Activated CD8-positive, alpha-beta memory T cell treated with anti-CD3 and anti-CD28 coated beads, Interleukin-2, amount 50 U/mL, for 48 hours (primary cell): ENCODE measurements at places on chromosomes 5 and 9.

- no peak for DNase-seq
Measured at GRCh38 chr5:161058781-161059180, 206.8 kb upstream of the ATP10B start.

GRCh38 chr5:6682239-6682638 is 31.0 kb upstream of the TENT4A start:
- no peak for DNase-seq

DNA sequence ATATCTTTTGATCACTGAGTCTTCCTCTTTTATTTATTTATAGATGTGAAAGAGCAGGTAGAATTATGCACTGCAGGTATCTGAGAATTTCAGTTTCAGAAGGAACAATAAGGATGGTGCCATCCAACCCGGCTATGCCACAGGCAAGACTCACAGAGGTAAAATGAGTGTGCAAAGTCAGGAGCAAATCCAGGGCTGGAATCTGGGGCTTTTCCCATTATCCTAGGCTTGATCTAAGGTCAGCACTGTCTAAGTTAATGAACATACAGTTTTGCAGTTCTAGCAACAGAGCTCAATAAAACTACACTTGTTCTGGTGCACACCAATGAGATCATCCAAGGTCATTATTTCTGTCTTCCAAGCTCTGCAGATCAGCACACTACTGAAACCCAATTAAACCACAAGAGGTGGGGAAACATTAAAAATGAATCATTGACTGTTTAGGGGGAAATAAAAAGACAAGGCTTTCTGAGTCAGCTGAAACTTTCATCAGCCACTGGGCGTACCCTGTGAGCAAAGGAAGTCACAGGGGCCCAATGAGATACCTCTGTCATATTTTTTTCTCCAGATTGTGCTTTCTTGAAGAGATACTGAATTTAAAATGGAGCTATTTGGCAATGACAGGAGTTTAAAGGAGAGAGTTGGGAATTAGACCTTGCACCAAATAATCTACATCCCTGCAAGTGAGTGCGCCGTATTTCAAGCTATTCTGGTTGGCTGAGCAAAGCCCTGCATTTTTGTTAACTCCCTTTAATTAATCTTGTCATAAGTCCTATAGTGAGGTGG is 662.2 kb upstream of the ZNF608 start:
- no peak for DNase-seq

- DNase-seq: no peak
Measured at GRCh38 chr9:132348676-132349075, 6.1 kb downstream of the SETX start.

GRCh38 chr5:108320231-108320630 is 61.7 kb downstream of the FBXL17 start:
- no peak for DNase-seq

DNA sequence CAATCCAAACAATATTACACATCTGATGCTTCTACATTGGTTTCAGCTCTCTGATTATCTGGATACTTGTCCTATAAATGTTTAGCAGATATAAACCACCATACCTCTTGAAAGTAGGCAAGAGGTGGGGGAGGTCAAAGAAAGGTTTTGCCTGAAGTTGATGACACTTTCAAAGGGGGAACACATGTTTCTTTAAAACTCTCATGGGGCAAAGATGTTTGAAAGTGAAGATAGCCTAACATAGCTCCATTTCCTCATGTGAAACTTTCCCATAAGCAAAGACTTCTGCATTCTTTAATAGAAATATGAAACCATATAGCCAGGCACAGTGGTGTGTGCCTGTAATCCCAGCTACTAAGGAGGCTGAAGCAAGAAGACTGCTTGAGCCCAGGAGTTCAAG is 62.1 kb downstream of the CETN3 start:
- DNase-seq: no peak

DNA sequence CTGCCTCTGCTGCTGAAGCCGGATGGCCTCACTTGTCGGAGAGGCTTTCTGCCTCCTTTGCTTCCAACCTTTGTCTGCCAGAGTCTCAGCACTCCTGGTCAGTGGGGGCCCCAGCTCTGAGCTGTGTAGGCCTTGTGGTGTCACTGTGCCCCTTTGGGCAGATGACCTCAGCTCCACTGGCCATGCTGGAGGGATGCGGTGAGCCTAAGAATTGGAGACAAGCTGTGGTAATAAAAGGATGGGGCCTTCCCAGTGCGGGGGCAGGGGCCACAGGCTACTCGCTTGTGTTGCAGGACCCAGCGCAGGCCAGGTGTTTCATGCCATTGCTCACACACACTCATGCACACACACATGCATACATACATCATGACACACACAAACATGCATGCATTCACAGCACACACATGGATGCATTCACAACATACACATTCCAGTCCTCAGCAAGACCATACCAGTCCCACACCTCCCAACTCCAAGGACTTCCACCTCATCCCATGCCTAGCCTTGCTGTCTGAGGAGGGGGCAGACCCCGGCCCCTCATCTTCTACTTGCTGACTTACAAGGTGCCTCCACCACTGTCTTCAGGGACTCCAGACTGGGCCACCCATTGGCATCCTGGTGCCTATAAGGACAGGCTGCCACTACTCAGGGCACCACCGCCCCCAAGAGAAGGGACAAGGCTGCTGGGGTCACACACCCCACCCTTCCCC is 237.7 kb downstream of the SYK start:
- DNase-seq: peak; percentile 53

DNA sequence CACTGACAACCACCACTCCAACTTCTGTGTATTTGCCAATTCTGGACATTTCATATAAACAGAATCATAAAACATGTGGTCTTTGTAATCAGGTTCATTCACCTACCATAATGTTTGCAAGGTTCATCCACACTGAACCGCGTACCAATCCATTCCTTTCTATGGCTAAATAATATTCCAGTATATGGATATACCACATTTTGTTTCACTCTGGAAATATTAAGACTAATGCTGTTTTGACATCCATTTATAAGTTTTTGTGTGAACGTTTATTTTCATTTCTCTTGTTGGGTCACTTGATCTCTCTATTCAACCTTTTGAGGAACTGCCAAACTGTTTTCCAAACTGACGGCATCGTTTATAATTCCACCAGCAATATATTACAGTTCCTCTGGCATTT is 26.3 kb upstream of the RNF38 start:
- no peak for DNase-seq
